ENCODE measurements at places on chromosomes 12 and 14.

GRCh38 chr14:103388664-103389063, 3.4 kb downstream of the MARK3 start:
- DNase-seq = no peak

GRCh38 chr14:92372230-92372629, 49.3 kb downstream of the SLC24A4 start:
- no peak for DNase-seq

GRCh38 chr12:29737644-29738043, 46.1 kb downstream of the TMTC1 start:
- no peak for DNase-seq

- DNase-seq = no peak
Observed at GRCh38 chr14:38074081-38074480, 133.6 kb upstream of the SSTR1 start.

GRCh38 chr14:59256331-59256730, 67.9 kb downstream of the DAAM1 start:
- DNase-seq = no peak

DNA sequence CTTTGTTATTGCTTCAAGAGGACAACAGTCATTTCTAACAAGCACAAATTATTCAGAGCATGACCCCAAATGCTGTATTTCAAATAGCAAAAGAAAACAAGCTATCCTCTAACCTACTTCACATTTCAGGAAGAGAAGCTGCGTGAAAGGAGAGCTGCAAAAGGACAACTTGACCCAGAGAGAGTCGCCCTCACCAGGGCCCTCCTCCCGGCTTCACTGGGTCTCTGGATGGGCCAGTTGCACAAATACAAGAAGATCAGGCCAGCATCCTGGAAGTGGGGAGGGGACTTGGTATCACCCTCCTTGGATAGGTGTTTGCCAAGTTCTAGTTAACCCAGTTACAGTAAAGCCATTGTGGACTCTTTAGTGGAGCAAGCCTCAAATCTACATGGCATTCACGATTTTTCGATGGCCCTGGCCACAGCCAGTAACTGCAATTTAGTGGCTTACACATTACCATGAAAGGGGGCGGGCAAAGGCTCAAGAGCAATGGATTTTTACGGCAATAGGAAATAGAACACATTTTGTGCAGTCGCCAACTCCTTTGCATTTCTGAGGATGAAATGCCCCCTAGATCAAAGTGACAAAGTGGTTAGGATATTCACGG, 166.9 kb upstream of the DIO2 start:
- DNase-seq = no peak
